Central memory CD4-positive, alpha-beta T cell (primary cell): ENCODE measurements at places on chromosomes 2 and 18.

DNA sequence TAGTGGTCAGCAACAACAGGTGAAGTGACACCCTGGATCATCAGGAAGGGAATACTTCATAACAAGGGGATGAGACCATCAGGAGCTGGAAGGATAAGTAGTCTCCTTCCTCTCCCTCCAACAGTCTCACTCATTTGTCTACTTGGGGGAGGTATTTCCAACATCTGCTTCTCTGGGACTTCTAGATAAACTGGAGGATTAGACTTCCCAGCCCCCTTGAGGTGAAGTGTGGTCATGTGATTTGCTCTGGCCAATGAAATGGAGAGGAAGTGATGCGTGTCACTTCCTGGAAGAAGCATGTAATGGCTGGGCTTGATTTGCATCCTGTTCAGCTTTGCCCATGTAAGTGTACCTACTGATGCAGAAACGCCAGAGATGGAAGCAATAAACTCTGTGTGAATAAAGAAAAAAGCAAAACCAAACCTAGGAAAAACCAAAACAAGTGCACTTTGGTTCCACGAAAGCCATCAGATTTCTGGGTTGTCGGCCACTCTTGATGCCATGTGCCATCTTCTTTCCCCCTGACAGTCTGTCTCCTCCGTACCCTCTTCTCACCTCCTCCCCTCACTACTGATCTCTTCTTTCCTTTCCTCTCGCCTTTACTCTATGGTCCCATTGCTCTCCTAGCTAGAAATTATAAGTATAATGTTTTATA lies 76.1 kb upstream of the DNMT3A start:
- DNase-seq: no peak

- DNase-seq: no peak
These were observed 477.8 kb downstream of the EIPR1 start for GRCh38 chr2:2899826-2900225.

- no peak for DNase-seq
These were observed 21.2 kb downstream of the FOSL2 start for GRCh38 chr2:28413899-28414295.

- no peak for DNase-seq
These were observed 9.2 kb upstream of the DNAH7 start for GRCh38 chr2:196077821-196078220.

DNA sequence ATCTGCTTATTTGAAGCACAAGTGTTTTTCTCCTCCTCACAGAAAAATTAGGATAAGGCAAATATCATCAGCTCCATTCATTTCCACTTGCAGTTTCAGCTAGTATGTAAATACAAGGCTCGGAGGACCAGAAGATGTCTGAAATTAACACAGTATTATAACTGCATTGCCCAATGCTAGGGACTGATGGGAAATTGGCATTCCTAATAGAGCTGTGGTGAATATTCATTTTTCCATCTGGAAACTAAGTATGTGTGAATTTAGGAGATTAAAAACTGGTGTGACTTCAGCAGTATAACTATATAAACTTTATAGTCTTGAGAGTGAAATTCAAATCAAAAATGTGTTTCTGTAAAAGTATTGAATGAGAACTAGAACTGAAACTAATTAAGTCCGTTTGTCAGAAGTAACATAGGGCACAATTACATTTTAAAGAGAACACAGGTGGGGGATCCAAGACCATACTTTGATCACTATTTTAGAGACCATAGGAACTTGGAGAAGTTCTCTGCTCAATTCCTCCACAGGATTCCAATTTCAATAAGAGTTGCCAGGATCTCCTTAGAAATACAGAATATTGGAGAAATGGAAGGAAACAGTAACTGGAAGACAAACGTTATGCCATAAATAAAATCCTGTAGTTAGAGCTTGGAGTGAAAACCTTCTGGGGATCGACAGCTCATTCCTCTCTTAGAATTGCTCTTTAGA lies 12.1 kb upstream of the ITGA6 start:
- no peak for DNase-seq

DNA sequence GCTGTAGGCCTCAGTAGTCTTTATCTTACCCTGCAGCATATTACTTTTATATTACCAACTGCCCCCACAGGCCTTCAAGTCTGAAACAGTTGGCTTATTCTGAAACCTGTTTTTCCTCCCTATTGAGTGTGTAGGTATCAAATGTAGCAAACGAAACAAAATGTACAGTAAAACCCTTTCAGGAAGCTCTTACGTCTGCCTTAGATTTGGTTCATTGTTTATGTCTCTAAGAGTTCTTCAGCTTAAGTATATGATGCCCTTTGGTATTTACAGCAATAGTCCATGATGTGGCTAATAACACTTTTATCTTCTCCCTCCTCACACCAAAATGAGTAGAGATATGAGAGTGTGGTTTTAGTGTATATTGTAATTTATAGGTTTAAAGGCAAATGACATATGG lies 108.8 kb downstream of the DOCK10 start:
- DNase-seq: no peak

- DNase-seq: no peak
These were observed 108.8 kb downstream of the B3GNT2 start for GRCh38 chr2:62304429-62305417.

DNA sequence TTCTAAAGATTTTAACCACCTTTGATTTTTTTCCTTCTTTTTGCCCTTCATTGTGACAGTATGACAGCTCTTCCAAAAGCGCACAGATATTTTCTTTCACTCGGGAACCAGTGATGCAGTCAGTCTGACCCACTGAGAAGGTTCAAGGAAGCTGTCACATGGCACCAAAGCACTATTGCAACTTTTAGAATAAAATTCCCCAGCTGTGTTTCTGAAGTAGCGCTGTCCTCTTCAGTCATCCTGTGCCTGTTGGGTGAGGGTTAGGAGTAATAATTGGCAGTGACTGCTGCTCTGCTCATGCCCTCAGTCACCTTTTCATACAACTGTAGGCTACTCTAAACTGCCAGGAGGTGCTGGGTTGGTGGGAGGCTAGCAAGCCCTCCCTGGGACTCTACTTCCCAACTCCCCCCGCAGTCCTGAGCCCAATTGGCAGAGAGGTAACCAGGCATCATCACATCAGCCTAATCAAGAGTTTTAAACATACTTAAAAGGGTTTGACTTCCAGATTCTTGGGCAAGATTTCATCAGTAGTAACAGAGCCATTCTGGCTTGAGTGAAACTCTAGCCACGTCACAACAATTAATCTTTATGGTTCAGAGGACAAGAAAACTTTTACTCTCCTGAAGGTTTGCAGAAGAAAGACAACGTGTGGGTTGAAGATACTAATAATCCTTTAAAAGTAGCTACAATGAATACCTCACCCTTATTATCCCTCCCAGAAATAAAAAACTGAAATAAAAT lies 473.3 kb downstream of the FBXO15 start:
- DNase-seq: no peak

GRCh38 chr18:22170421-22171257 lies 1.2 kb downstream of the GATA6 start:
- no peak for DNase-seq

DNA sequence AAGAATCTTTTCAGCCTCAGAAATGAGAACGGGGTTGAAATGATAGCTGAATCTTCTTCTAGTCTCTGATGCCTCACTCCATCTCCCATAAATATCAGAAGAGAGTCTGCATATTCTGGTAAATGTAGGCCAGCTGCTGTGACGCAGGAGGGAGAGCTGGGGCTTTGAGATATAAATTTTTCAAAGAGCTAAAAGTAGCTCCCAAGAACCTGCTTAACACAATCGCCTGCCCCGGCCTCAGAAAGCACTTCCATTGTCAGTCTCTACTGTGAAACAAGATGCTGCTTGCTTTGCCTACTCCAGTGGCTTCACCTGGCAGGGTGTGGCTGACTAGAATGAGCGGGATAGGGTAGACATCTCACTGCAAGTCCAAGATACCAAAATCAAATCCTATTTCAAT lies 105.0 kb upstream of the CCDC150 start:
- no peak for DNase-seq

DNA sequence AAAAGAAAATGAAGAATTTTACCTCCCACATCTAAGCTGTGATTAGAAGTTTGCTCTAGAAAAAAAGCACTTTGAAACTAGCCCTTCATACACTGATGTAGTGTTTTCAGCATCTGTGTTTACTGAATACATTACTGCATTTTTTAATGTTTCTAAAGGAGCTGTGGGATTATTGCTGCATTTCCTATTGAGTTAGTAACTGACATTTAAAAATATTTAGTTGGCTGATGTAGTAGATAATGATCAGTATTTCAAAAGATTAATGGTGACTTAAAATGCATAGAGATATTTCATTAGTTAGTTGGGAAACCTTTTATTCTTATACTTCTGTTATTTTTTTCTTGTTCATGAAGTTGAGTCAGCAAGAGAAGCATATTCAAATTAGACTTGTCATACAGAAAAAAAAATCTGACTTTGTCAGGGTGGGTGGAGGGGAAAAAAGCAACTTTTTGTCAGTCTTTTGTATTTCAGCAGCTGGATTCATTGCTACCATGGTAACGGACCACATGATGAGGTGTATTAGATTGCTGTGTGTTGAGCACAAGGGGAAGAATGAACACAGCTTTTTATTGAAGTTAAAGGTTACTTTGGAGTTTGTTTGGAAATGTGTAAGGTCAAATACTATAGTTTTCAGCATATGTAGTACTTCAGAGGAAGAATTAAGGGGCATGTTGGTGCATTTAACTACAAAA lies at the start of gene DTNA:
Gene DTNA, plus strand, starts transcription at position 549 of the 692 bp plus-strand sequence. CDS start 45,679 bp downstream, outside the sequence.
- no peak for DNase-seq

GRCh38 chr2:69310111-69311023 lies 76.7 kb downstream of the GFPT1 start:
- DNase-seq: no peak

DNA sequence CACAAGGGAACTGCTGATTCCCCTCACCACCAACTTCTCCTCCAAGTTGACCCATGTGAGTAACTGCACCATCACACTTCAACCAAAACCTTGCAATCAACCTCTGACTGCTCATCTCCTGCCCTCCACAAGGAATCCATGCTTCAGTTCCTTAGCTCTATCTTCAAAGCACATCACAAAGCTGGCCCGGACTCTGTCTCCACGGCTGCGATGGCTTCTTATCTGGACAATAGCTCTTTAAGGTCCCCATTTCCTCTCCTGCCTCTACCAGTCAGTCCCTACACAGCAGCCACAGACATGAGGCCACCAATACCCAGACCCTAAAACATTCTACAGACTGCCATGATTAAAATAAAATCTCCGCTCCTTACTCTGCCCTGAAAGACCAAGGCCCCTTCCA lies 25.7 kb downstream of the MBOAT2 start:
- DNase-seq: no peak

GRCh38 chr2:128325611-128326181 lies 7.0 kb upstream of the HS6ST1 start:
- no peak for DNase-seq

DNA sequence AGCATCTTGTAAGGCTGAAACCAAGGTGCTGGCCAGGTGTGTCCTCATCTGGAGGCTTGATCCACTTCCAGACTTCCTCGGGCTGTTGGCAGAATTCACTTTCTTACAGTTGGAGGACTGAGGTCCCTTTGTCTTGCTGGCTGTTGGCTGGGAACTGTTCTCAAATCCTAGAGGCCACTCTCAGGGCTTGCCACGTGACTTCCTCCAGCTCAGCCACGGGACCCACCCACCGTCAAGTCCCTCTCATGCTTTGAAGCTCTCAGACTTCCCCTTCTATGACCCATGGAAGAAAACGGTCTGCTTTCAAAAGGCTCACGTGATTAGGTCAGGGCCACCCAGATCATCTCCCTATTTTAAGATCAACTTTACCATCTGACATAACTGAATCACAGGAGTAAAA lies 77.1 kb downstream of the SMAD4 start:
- no peak for DNase-seq

DNA sequence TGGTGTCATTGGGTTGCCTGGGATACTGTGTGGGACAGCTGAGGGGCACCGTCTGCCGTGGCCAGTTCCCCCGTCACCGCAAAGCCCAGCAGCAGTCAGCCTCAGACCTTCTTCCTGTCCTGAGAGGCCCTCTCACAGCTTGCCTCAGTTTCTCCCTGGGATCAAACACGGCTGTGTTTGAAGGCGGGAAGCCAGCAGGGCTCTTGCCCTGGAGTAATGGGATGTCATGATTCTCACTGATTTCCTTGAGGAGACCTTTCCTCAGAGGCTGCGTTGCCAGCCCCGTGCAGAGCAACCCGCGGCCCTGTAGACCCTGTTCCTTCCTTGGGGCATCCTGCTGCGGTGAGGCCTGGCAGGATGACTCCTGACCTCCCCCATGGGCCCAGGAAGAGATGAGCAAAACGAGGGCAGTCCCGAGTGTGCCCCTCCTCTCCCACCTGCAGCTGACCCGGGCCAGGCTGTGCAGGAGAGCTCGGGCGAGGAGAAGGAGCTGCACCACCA lies 13.9 kb upstream of the NFATC1 start:
- DNase-seq: no peak

GRCh38 chr18:56391931-56392590 lies 246.3 kb downstream of the TXNL1 start:
- no peak for DNase-seq

DNA sequence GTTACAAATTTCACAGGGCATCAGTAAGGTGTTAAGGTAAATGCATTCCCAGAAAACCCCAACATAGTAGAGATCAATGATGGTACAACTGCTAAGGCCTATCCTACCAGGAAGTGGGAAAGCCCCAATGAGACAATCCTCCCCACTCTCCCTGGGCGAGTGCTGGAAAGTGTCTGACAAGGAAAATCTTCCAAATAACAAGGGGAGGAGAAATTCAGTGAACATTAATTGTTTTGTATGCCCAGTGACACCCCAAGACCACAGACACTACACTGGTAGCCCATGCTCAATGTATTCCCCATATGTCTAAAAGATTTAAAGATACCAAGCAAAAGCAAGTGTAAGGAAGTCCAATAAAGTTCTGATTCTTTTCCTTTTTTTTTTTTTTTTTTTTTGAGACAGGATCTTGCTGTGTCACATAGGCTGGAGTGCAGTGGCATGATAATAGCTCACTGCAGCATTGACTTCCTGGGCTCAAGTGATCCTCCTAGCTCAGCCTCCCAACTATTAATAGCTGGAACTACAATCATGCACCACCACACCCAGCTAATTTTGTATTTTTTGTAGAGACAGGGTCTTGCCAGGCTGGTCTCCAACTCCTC lies 24.7 kb downstream of the B4GALT6 start:
- DNase-seq: no peak

DNA sequence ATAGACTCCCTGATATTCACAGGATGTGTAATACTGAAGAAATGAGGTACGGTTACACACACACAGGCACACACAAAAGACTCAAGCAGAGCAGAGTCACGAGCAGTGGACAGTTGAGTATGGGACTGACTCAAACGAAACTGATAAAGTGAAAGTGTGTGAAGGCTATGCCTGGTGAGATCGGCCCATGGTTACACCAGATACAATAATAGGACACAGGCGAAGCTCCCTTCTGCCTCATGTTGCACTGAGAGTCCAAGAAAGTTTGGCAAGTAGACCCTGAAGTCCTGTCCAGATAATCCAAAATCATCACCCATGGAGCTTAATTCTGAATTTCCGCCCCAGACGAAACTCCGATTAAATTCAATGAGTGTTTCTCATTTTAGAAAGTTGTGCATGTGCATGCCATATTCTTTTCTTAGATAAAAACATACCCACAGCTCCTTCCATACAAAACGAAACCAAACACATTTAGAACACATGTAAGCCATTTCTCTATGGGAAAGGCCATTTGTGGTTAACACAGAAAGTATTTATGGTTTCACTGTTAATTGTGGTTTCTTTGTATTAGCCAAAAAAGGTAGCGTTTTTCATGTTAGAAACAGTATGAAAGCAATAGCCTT lies 567.6 kb downstream of the PLCL1 start:
- no peak for DNase-seq
